ENCODE measurements at places on chromosomes 1 and 21.

GRCh38 chr1:193456811-193457280 is 270.4 kb upstream of the B3GALT2 start:
- no peak for DNase-seq

DNA sequence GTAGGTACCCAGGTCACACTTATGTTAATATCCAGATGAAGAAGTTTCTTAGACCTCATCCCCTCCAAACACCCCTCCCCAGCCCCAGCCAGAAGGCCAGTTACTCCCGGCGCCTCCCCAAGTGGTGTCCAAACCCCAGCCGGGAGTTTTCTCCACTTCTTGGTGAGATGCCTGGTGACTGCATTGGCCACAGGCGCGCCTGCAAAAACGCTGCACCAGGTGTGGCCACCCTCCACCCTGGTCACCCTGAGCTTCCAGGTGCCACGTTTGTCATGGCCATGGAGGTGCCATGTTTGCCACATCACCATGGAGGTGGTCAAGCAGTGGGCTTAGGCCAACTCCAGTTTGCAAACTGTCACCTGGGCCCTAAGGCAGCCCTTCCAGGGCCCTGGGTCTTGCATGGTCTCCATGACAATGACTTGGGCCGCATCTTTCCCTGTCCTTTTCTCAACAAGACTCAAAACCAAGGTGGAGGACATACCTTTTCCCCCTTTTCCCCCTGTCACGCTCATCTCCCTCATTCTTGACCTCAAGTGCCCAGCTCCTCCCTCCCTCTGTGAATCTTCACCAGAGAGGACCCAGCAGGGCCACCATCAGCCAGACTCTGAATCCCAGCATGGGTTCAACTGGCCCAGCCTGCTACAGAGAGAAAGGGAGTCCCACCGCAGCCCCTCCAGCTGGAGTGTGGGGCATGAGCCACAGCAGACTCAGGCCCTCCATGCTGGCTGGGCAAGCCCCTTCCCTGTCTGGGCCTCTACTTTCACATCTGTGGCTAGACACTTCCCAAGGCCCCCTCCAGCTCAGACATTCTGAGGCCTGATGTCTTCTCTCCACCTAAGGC is 125.9 kb upstream of the ZBTB40 start:
- DNase-seq = no peak

- no peak for DNase-seq
These were observed 393.6 kb downstream of the AGBL4 start for GRCh38 chr1:49630156-49630555.

- no peak for DNase-seq
These were observed 601.6 kb upstream of the USP24 start for GRCh38 chr1:55816456-55817426.

- no peak for DNase-seq
These were observed 333.7 kb downstream of the HLX start for GRCh38 chr1:221212926-221213325.

DNA sequence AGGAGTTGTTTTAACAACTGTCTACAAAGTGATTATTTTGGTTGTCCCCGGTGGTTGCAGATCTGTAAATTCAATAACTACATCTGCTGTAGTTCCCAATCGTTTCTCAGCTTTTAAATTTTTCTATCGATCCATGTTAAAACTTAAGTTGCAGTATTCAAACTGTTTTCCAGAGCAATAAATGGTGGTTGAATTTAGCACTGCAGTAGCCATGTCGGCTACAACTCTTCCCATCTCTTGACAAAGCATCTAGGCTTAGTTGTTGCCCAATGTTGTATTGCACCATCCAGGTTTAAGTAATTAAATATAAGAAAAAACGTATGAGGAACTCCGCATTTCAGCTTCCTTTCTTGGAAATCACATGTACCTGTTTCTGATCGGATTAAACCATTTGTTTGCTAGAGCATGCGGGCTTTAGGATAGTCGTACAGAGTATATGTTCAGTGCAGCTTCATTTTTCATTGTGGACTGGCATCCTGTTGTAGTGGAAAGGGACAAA is 996 bp downstream of the CNIH4 start:
- DNase-seq = no peak

DNA sequence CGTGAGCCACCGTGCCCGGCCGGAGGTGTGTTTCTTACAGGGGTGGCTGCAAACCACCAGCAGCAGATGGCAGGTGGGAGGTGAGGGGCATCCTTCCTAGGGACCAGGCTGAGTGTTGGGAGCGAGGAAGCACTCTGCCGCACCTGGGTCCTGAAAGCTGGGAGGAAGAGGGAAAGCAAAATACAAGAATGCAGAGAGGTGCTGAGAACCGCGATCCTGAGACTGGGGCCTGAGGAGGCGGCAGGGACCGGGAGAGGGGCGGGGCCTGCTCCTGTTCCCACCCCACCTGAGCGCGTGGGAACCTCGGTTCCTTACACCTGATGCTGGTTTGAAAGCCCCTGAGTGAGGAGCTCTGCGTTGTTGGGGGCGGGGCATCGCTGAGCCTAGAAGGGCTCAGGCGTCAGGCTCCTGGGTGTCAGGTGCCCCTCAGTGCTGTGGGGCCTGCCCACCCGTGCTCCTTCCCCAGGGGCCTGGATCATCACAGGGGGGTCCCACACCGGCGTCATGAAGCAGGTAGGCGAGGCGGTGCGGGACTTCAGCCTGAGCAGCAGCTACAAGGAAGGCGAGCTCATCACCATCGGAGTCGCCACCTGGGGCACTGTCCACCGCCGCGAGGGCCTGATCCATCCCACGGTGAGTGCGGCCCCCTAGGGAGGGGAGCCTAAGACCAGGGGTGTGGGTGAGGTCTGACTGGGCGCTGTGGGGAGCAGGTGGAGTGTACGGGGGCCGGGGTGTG is 15.5 kb downstream of the TRPM2 start:
- no peak for DNase-seq

GRCh38 chr1:62800825-62801306 is 16.9 kb downstream of the ATG4C start:
- no peak for DNase-seq

- DNase-seq = no peak
These were observed 112.8 kb upstream of the ADAMTS5 start for GRCh38 chr21:27079636-27080240.

DNA sequence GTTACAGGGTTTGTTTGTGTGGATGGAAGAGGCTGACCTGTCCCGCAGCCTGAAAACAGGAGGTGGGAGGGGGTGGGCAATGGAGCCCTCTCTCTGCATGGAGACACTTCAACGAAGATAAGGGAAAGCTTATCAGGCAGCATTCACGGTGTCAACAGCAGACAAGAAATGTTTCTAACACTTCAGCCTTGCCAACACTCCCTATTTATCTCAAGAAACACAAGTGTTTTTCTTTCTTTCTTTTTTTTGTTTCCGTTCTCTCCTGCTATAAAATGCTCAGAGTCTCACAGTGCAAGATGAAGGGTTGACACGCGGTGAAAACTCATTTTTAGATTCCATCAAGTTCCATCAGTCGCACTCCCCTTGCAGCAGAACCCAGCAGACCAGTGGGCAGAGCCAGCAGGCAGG is 594.4 kb downstream of the MATN1 start:
- DNase-seq = no peak

- DNase-seq = no peak
These were observed 12.8 kb downstream of the ABCG1 start for GRCh38 chr21:42231756-42232155.

DNA sequence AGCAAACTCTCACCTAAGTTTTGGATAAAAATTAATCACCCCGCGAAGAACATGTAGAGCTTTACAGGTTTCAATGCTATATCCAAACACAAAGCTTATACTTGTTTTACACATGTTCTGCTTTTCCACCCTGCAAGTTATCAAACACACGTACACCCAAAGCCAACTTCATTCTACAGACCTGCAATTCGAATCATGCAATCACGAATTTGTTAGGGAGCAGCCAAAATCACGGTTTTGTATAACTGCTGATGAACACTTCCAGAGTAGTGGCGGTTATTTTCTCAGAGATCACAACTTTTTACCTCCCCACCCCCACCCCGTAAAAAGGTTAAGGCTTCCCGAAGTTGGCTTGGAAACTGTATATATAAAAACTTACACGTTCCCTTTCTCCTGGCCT is 1.4 kb downstream of the HMGN1 start:
- no peak for DNase-seq

DNA sequence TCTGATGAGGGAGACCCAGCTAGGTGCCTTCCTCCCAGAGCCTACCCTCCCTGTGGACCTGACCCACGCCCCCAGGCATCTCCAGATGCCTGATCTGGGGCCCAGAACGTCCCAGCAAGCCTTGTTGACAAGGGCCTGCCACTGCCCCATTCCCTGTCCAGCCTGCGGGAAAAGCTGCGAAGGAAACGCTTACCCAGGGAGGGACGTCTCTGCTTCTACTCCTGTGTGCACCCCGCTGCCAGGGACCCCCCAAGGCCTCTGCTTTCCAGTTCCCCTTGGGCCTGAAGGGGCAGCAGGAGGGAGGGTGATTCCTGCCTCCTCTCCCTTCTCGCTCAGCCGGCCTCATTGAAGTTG is 11.6 kb upstream of the CLSTN1 start:
- no peak for DNase-seq

DNA sequence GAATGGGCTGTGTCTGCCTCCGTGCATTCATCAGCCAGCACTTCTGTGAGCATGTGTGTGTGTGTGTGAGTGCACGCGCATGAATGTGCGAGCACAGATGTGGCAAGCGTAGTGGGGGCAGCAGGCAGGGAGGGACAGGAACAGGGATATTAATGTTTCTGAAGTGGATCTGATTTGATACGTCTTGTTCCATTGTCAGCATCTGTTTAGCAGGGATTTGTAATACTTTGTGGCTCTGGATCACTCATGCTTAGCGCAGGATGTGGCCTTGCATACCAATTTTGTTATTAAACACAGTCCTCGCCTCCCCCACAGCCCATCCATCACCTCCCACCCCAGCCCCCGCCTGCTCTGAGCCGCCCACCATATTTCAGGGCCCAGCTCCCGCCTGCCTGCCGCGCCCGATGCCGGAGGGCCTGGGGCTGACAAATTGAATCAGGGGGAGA is 52.4 kb downstream of the TMEM53 start:
- DNase-seq = no peak

- DNase-seq = no peak
These were observed 342.4 kb downstream of the USP25 start for GRCh38 chr21:16072221-16072620.

DNA sequence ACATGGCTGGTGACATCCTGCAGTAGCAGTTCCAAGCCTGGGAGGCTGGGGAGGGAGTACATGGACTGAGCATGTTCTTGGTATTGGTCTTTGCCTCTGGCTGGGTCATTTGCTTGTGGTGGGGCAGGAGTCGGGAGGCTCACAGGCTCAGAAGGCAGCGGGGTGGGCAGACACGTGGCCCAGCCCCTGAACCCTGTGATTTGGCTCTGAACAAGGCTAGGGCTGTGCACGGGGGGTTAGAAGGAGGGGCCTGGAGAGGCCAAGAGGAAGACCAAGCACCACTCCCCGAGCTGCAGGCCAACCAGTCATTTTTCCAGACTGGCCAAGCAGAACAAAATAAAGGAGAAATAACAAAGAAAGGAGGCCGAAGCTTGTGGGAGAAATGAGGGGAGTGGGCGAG is 9.7 kb upstream of the PRELP start:
- no peak for DNase-seq

DNA sequence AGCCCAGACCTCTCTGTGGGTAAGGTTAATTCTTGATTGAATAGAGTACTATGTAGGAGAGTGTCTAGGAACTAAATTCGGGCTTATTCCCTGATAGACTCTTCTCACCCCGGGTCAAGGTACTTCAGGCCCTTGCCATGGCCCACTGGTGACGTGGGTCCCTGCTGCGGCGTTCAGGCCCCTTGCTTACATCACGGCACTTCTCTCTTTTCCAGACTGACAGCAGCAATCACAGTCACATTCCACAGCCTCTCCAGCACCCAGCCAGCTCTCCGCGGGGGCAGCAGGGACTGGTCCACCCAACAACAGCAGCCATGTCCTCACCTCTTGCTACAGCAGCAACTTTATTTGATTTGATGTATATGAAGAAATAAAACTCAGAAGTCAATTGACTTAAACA is 401.2 kb upstream of the VAMP3 start:
- DNase-seq = no peak

DNA sequence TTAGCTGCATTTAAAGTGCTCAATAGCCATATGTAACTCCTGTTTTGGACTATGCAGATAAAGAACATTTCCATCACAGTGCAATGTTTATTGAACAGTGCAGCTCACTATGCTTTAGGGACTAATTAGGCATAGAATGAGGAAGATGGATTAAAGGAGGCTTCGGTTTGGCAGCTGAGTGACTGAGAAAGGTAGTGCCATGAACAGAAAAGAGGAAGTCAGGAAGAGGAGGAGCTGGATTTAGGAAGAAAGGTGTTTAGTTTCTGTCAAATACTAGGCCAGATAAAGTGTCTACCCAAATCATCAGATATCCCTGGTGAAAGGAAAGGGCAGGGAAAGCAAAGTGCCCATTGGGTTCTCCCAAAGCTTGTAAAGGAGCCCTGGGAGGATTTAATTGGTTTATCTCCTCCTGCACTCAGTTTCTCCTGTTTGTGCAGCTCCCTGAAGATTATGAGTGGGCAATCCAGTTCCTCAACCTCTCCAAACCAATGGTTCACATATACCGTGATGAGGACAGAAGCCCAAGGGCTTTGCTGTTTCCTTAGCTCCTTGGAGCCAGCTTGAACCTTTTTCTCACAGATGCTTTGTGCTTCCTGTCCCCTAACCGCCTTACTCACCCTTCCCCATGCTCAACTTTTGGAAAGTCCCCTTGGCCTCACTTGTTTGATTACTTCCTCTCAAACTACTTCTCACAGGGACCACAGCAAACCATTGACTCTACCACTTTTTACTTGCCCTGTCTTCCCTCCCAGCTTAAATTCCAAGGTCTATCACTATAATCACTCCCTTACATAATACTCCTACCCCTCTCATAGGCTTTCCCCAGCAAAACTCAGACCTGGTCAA is 3.5 kb upstream of the RAP1A start:
- no peak for DNase-seq

Data from stimulated activated CD4-positive, alpha-beta T cell treated with anti-CD3 and anti-CD28 coated beads, Interleukin-15, amount 100 ng/mL, for 1 hour (primary cell).